ENCODE measurements at places on chromosomes 1 and 21.

DNA sequence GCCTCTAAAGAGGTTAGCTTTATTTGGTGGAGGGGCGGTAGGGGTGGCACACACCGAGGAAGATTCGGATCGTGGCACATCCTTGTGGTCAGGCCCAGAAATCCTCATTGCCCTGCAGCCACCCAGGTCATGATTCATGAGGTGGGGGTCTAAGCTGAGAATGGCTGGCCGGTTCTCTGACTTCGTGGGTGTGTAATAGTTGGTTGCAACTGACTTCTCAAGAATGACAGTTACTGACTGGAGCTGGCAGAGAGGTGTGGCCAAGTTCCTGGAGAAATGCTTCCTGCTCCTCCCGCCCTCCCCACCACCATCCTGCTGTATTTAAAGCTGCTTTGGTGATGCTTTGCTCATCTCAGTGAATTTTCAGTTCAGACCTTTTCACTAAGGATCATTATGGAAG is 198.6 kb downstream of the KIF26B start:
- no peak for DNase-seq

DNA sequence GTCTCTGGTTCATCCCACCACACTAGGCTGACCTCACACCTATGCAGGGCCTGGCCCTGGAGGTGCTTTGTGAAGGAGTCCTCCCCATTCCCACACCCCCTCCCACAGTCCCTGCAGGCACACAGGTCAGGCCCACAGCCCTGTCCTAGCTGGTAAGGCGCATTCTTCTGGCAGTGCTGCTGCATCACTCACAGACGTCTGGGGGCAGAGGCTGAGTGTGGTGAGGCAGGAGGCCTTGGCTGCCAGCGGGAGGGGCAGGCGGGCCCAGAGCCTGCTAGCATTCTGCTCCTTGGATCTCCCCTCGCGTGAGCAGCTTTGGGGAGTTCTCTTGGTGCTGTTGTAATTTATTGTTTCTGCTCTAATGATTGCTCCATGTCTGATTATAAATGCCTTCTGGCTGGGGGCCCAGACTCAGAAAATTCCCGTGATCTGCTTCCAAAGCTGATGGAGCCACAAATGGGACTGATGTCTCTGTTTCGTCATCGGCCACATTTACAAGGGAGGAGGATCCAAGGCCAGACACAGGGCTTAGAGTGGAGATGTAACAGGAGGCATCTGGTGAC is 62.9 kb downstream of the TRABD2B start:
- no peak for DNase-seq

GRCh38 chr21:38651570-38651969 is 153.3 kb upstream of the ERG start:
- DNase-seq = no peak

DNA sequence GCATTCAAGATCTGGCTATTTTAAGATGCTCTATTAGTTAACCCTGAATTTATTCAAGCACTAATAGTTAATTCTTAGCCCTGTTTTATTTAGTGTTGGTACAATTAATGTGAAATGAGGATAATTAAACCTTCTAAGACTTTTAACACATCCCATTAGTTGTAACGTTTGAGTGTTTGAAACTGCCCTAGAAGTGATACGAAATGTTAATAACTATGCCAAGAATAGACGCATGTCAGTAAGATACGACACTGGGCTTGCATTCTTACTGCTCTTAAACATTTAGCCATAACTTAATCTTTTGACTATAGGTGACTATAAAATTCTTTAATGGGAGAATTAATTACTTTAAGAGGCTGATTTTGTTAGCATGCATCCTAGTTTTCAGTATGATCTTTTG is 9.8 kb downstream of the H3-3A start:
- DNase-seq = no peak

Data from COR-L47 (cell line).